HEK293T (cell line): ENCODE measurements at places on chromosomes 7 and 10.

GRCh38 chr7:1844951-1845390, 174.9 kb downstream of the ELFN1 start:
- DNase-seq, result no peak

- no peak for DNase-seq
Observed at GRCh38 chr10:27950242-27950564, 48.7 kb downstream of the ODAD2 start.

DNA sequence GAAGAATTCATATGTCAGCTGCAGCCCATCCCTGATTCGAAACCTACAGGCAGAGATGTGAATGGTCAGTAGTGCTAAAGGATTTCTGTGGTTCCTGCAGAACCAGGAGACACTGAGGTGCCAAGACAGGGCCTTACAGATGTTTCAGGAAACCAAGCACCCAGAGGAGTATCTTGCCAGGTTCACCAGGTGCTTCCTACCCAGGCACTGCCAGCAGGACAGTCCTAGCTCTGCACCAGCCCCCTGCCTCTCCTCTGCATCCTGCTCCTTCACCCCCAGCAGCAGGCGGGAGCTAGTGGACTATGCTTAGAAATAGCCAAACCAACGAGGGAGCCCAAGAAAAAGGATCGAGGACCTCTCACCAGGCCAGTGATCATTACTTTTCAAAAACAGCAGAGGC, 4.2 kb upstream of the IKZF1 start:
- no peak for DNase-seq

DNA sequence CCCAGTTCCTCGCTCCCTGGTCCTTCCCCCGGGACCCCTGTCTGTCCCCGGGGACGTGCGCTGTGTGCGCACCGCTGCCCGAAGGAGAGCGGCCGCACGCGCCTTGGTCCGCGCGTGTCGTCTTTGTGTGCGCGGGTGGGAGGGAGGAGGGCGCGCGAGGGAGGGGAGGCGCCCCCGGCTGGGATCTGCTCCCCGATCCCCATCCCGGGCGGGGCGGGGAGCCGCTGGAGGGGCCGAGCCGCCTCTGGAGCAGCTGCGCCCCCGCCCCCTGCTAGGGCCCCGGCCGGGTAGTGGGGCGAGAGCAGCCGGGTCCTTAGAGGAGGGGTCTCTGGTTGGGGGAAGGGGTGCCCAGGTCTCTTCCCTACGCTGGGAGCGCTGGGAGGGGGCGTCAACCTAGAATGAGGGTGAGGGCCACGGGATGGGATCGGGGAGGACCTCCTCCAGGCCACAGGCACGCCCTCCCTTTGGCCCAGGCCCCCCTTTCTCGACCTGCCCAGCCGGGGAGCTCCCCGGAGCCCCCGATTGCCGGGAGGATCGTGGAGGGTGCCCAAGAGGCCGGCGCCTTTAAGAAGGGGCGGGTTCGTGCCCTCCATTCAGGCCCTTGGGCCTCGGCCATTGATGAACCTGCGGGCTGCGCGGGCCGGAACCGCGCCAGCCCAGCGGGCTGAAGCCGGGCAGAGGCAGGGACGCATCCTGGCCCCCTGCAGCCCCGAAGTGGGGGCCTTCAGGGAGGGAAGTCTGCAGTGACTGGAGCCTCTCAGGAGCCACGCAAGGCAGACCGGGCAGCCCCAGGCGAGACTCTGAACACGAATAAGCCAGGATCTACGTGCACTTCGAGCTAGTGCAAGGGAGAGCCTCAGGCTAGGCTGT, 678 bp downstream of the SH2B2 start:
- peak; percentile 27 for DNase-seq

- no peak for DNase-seq
Observed at GRCh38 chr7:1843921-1844335, 173.9 kb downstream of the ELFN1 start.

GRCh38 chr7:2824678-2825461, 19.2 kb downstream of the GNA12 start:
- no peak for DNase-seq

DNA sequence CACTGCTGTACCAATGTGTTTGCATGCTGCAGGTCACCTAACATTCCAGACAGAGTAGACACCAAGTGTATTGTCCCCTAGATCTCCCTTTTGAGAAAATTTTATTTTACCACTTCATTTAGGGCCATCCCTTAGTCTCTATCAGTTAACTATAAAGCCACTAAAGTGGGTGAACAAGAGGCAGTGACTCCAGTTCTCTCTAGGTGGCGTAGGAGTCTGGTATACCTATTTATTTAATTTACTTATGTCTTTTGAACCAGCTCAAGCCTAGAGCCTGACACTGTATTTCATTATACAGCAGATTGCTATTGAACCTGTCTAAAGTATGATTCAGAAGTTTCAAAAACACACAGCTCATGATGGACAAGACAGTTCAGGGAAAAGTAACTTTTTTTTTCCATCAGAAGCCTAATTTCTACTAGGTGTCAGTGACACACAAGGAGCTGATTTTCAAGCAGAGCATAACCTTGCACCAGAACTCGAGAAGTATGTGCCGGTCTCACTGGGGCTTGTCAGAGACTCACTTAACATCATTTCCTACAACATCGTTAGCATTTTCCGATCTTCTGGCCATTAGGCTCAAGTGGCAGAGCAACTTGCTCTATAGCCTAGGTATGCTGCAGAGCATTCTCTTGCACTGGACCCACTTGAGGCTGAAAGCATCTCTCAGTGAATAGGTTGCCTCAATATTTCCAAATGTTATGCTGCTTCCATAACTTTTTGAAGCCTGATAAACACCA, 175.4 kb downstream of the CDC14C start:
- no peak for DNase-seq
